Activated T-cell treated with anti-CD3 and anti-CD28 coated beads, Interleukin-2, amount 50 U/mL, for 1 hour (primary cell): ENCODE measurements at places on chromosomes 7 and 10.

GRCh38 chr7:40866601-40867000, 731.8 kb downstream of the SUGCT start:
- no peak for DNase-seq

DNA sequence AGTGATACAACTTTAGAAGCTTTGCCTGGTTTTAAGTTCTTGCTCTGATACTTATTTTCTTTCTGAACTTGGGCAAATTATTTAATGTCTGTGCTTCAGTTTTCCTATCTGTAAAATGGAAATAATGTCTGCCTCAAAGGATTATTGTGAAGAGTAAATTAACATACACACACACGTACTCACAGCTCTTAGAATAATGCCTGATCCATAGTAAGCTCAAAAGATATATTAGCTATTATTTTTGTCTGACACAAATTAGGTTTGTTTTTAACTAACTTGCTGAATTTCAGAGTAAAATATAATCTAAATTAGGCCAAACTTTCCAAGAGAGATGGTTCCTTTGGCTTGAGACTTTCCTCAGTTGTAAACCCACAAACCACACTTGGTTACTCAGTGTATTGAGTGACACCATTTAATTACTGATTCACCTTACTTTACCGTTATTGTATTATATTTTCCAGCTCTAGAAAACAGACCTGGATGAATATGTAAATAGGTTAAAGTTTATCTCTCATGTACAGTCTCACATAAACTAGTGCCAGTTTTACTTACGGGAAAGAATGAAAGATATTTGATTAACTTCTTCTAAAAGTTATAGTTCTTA, 50.4 kb downstream of the VTI1A start:
- no peak for DNase-seq

DNA sequence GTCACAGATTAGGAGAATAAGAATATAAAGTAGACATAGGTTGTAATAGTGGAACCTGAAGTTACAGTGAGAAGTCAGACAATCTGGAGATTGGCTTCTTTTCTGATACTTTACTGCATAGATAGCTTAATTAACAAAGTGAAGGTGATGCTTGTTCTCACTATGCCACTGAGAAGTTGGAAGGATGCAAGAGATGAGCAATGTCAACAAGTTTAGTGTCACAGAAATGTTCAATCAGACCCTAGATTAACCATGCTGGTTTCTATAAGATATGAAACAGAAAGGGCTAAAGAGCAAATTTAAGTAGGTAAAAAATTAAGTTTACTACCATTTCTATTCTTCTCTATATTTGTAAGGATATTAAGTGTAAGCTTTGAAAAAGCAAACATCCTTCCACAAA, 838.6 kb upstream of the SORCS1 start:
- DNase-seq, result no peak

- no peak for DNase-seq
Measured at GRCh38 chr10:32985341-32985764, 27.3 kb upstream of the ITGB1 start.

- no peak for DNase-seq
Measured at GRCh38 chr10:70905071-70906021, 17.0 kb upstream of the PCBD1 start.

- no peak for DNase-seq
Measured at GRCh38 chr7:108114117-108114841, 15.9 kb downstream of the LAMB4 start.

DNA sequence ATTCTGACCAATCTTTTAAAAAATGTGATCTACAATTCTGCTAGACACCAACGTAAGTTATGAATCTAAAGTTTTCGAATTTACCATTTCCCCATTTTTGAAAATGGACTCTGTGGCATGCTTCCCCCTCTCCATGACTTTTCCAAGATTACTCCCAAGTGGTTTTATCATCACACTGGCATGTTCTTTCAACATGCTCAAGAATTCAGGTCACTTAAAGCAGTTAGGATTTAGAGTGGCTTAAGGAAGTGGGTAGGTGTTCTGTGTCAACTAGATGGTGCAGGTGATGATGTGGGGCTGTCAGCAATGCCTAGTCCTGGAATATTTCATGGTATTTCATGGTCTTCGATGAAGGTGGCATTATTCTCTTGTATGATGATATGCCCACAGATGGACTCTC, 164.0 kb upstream of the ASAH2 start:
- no peak for DNase-seq

- DNase-seq, result no peak
Measured at GRCh38 chr7:132075515-132075914, 500.8 kb downstream of the PLXNA4 start.

DNA sequence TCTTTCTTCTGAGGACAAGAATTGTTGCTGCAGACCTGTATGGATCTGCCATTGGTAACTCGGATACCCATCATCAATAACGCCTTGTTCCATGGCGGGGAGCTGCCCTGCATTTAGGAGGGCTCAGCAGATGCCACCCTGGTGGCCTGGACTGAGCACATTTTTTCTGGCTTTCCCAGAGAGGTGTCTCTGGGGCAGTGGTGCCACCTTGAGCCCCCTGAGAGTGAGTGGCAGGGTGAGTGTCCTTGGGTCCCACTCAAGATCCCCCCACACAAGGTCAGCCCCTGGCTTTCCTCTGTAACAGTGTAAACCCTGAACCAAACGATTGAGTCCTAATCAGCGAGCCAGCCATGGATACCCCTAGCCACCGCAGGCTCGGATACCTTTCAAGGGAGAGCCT, 258.6 kb downstream of the GLRX3 start:
- no peak for DNase-seq

- no peak for DNase-seq
Measured at GRCh38 chr10:11729790-11730315, 12.3 kb upstream of the ECHDC3 start.
